ENCODE measurements at places on chromosomes 4 and X.

DNA sequence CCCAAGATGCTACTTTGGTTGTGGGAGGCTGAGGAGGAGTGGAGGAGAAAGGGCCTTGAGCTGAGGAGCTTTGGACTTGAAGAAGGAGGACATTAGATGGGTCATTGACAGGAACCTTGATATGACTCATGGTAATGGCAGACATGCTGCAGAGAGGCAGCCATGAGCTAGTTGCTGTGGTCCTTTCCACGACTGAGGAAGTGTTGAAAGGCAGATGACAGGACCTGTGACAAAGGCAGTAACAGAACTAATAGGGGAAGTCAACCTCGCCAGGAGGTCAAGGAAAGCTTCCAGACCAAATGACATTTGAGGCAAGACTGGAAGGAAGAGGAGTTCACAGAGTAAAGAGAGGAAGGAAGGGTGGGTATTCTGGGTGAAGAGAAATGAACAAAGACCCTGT, 7.6 kb upstream of the XPNPEP2 start:
- DNase-seq: no peak

GRCh38 chrX:40153345-40154249, 55.8 kb upstream of the BCOR start:
- DNase-seq: peak; percentile 89

- DNase-seq: no peak
These were observed 86.8 kb downstream of the DCLK2 start for GRCh38 chr4:150164956-150165629.

DNA sequence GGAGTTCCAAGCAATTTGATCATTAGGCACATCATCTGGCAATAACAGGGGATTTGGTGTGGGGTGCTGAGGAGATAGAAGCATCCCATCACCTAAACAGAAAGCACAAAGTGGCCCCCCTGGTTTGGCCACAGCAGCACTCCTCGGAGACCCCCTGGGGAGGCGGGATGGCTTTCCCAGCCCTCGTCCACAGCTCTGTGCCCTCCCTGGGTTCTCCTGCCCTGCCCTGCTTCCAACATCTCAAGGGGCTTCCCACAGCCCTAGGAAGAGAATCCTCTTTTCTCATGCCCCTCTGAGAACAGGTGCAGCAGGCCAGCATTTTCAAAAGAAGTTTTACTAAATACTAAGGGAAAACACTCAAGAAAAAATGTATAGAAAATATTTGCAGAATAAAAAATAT, 12.8 kb downstream of the ATP5ME start:
- no peak for DNase-seq

DNA sequence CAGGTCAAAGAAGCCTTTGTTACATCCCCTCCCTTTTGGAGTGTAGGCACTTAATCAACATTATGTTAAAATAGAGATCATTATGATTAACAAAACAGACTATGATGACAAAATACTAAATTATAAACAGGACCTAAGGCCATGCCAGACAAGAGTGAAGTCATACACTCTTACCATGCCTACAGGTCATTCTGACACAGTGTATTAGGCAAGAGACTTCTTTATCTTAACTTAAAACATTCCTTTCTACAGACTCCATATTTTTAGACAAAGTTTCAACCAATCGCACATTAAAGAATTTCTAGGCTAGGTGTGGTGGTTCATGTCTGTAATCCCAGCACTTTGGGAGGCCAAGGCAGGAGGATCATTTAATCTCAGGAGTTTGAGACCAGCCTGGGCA, 128.6 kb upstream of the SLC34A2 start:
- DNase-seq: no peak

GRCh38 chrX:19554786-19555185, 39.5 kb upstream of the MAP3K15 start:
- DNase-seq: no peak

GRCh38 chr4:112214390-112215264, 17.0 kb upstream of the AP1AR start:
- no peak for DNase-seq

- DNase-seq: no peak
These were observed 2.4 kb upstream of the MBNL3 start for GRCh38 chrX:132491191-132491590.

DNA sequence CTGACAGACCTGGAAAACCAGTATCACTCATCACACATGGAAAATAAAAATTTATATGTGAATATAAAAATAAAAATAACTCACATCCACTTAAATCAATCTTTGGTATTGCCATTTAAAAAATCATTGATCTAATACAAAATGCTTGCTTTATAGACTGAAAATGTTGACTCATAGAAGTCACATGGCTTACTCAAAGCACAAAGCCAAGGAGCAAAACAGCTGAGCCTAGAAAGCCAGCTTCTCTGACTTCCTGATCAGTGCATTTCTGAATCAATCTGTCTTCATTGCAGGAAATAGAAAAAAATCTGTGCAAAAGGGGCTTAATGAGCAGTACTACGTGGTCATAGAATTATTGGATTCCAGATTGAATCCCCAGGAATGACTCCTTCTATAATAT, 176.9 kb upstream of the HS3ST1 start:
- no peak for DNase-seq

DNA sequence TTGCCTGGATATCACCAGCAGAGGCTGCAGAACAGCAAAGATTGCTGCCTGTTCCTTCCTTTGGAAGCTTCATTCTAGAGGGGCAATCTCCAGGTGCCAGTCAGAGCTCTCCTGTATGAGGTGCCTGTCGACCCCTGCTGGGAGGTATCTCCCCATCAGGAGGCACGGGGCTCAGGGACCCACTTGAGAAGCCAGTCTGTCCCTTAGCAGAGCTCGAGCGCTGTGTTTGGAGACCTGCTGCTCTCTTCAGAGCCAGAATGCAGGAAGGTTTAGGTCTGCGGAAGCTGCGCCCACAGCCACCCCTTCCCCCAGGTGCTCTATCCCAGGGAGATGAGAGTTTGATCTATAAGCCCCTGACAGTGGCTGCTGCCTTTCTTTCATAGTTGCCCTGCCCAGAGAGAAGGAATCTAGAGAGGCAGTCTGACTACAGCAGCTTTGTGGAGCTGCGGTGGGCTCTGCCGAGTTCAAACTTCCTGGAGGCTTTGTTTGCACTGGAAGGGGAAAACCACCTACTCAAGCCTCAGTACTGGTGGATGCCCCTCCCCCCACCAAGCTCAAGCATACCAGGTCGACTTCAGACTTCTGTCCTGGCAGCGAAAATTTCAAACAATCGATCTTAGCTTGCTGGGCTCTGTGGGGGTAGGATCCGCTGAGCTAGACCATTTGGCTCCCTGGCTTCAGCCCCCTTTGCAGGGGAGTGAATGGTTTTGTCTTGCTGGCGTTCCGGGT, 57.9 kb downstream of the DKK2 start:
- no peak for DNase-seq

DNA sequence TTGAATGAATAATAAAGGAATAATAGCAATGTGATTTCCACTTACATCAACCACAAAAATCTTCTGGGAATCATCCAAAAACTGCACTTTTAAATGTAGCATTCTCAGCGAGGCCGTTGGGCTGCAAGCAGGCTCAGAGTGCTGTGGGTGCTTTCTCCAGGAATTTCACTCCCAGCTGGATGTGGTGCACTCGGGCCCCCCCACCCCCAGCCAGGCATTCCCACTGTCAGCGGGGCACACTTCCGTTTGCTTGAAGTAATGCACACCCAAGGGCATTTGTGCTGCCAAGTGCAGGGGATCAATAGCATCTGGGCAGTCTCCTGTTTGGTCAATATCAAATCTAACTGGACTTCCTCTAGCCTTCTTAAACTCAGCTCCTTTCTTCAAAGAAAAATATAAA, at the start of gene FRMD7:
TSS of gene FRMD7 (minus strand) at position 278 of the 400 bp plus-strand sequence. CDS start at position 102, 176 bp downstream.
- peak; percentile 52 for DNase-seq

DNA sequence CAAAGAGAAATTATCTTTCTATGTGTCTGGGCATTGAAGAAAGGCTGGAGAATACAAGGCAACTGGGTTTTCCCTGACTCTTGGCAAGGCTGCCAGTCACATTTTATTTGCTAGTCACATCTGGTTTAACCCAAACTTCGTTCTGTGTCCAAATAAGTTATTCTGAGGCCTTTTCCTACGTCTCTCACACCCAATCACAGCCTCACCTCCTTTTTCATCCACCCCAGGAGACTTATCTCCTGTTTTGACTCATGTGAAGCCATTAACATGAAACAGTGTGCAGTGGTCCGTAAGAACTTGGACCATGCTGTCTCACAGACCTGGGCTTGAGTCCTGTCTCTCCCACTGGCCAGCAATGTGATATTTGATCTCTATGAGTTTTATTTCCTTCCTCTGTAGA, 59.3 kb downstream of the CNGA2 start:
- DNase-seq: no peak

GRCh38 chrX:100647095-100647494, 3.1 kb downstream of the SRPX2 start:
- DNase-seq: no peak

All from H7 (cell line).